ENCODE measurements at places on chromosomes 3 and 15. TPM values are rescaled to one million over a fixed set of nuclear protein-coding genes. Genes with fewer than 3 reads are reported as not detected.

- no peak for DNase-seq
Observed at GRCh38 chr3:139202226-139202958, 141.4 kb upstream of the MRPS22 start.

GRCh38 chr3:157026091-157026490 is 133.9 kb downstream of the CCNL1 start:
- DNase-seq, result no peak

Gene CLDN18
- 13.2 TPM for total RNA-seq

- no peak for DNase-seq
Observed at GRCh38 chr15:89117790-89118189, 29.5 kb downstream of the ABHD2 start.

Gene CPNE4
- 1.2 TPM for total RNA-seq

Gene PLD1
- total RNA-seq, result 57.1 TPM

Gene ANKRD34C
- not detected for total RNA-seq

GRCh38 chr3:10554236-10554611 is 48.8 kb upstream of the ATP2B2 start:
- no peak for DNase-seq

GRCh38 chr15:90561344-90562244 is 31.9 kb downstream of the CRTC3 start:
- DNase-seq, result no peak

DNA sequence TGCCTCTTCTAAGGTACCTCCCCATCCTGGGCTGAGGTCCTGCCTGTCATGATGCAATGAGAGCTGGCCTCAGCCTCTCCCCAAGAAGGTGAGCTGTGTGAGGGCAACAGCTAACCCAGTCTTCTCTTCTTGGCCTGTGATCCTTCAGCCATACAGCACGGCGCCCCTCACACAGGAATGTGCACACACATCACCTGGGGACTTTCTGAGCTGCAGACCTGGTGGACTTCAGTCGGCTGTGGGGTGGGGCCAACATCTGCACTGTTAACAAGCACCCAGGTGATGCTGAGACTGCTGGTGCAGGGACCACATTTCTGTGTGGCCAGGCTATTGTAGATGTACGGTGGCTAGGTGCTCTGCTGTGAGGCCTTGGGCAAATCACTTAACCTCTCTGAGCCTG is 14.5 kb downstream of the HCN4 start:
- no peak for DNase-seq

DNA sequence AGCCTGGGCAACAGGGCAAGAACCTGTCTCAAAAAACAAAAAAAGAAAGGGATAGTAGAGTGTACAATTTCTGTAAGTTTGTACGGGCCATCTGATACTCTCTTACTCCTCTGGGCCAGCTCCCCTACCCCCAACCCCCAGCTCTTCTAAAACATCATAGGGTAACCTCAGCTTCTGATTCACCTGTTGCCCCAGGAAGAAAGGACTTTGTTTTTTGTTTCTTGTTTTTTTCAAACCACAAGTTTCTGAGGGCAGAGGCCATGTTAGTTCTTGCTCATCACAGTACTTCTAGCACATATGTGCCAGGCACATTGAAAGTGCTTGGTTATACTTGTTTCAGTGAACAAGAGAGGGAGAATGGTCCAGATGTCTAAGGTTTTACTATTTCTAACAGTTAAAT is 20.2 kb downstream of the ATOSA start:
- DNase-seq, result no peak

- DNase-seq, result no peak
Observed at GRCh38 chr3:19264424-19264823, 116.1 kb downstream of the KCNH8 start.

Gene UBAP1L
- 2.9 TPM for total RNA-seq

Gene LTK
- 0.50 TPM for total RNA-seq

Gene ELL3
- 0.47 TPM for total RNA-seq

- DNase-seq, result no peak
Observed at GRCh38 chr15:57509965-57510364, 81.7 kb upstream of the MYZAP start.

Gene GATA2
- total RNA-seq, result 8.9 TPM

- DNase-seq, result no peak
Observed at GRCh38 chr3:81753416-81754027, 7.9 kb downstream of the GBE1 start.

Gene NRG4
- 0.29 TPM for total RNA-seq

- no peak for DNase-seq
Observed at GRCh38 chr3:186807231-186807630, 949 bp upstream of the RFC4 start.

- DNase-seq, result no peak
Observed at GRCh38 chr3:103991-104390, 92.6 kb upstream of the CHL1 start.

- no peak for DNase-seq
Observed at GRCh38 chr3:192122832-192123594, 604.3 kb downstream of the FGF12 start.

- peak; percentile 28 for DNase-seq
Observed at GRCh38 chr3:172836390-172836997, 86.0 kb downstream of the ECT2 start.

DNA sequence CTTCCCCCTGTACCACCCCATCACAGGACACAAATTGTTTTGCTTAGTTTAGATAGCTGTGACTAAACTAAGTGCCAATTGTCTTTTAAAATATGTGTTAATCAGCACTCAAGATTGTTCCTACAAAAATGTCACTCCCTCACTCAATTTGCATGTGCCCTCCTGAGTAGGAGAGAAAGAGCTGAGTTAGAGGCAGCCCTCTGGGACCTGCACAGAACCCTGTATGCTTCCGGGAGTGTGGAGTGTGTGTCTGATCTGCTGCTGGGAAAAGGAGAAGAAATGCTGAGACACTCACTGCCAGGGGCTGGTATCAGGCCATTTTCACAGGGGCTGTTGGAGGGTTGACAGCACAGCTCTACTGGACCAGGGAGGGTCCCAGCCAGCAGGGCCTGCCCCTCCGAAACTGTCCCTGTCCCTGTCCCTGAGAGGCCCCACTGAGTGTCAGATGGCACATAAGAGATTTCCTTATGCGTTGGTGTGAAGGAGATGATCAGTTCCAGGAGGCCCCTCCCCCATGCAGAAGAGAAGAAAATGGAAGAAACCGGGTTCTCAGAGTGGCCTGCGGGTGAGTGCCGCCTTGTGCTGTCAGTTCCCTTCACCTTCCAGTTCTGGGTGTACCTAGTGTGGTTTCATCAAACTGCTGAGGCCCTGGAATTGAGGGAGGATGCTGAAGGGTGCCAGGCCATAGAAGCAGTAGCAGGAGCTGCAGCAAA is 3.9 kb upstream of the B3GNT5 start:
- DNase-seq, result no peak

Gene AHSG
- 0.15 TPM for total RNA-seq

GRCh38 chr3:13856006-13856405 is 23.9 kb downstream of the WNT7A start:
- no peak for DNase-seq

DNA sequence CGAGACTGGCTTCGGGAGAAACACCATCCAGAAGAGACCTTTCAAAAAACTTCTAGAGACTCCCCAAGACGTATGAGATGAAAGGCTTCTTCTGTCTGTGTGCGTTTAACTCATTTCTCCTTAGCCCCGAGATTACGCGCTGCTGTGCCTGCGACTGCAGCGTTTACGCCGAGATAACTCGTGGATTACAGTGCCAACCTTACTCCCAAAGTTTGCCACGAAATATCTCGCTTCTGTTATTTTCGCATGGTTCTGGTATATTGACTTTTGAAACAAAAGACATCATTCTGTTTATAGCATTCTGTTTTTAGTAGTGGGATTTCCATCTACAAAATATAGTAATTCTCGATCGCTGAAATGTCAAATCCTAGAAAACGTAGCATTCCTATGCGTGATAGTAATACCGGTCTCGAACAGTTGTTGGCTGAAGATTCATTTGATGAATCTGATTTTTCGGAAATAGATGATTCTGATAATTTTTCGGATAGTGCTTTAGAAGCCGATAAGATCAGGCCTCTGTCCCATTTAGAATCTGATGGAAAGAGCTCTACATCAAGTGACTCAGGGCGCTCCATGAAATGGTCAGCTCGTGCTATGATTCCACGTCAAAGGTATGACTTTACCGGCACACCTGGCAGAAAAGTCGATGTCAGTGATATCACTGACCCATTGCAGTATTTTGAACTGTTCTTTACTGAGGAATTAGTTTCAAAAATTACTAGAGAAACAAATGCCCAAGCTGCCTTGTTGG is 467 bp downstream of the PGBD4 start:
- DNase-seq, result no peak

DNA sequence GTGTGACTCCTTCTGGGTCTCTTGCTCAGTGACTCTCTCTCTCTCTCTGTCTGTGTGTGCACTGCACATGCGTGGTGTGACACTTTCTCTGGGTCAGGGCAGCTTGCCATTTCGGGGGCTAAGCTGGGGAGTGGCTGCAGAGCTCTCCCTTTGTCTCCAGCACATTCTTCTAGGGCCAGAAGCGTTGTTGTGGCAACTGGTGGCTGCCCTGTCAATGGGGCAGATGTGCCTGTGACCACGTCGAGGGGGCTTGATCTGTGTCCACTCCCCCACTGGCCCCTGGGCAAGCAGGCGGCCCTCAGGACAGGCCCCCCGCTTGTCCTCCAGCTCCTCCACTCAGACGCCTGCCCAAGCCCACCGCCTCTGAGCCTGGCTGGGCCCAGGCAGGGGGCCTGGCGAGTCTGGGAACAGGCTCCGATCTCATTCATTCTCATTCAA is 67.8 kb downstream of the WNT7A start:
- no peak for DNase-seq

DNA sequence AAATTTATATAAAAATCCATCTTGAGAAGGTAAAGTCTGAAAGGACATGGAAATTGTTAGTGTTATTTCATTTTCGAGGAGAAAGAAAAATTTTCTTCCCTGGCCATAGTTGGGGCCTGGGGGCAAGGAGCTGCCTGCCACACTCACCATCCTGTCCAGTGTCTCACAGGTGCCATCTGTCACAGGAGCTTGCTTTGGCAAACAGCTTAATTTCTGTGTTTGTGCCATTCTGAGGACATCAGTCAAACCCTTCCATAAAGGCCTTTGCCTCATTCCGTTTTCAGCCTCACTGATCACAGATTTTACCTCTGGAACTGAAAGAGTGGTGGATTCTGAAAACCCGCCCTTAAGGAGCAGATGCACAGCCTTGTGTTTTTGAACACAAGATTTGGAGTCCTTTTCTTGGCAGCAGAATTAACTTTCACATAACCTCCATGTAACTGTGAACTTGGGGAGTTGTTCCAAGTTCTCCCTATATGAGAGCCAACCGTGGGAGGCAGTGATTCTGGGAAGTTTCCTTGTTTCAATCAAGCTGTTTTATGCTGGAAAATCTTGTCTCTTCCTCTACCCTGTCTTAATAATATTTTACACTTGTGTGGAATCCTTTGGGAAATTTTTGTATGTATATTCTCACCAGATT is 254.7 kb downstream of the CACNA2D3 start:
- DNase-seq, result no peak

- no peak for DNase-seq
Observed at GRCh38 chr3:15651396-15651795, 49.9 kb downstream of the BTD start.

DNA sequence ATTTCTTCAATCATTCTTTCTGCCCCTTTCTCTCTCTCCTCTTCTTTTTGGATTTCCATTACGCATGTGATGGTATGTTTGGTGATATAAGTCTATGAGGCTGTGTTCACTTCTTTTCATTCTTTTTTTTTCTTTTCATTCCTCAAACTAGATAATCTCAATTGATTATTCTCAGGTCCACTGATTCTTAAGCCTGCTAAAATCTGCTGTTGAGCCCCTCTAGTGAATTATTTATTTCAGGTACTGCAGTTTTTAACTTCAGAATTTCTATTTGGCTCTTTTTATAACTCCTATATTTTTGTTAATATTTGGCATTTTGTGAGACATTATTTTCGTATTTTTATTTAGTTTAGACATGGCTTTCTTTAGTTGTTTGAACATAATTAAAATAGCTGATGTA is 671.3 kb upstream of the NECTIN3 start:
- no peak for DNase-seq

Gene FGF12
- total RNA-seq, result 291 TPM

Gene EEF1AKMT4
- 1.9 TPM for total RNA-seq

Gene GOLGA8J
- not detected for total RNA-seq

Gene DUOXA2
- total RNA-seq, result not detected
